ENCODE measurements at places on chromosomes 7 and 10. TPM values are rescaled to one million over a fixed set of nuclear protein-coding genes. Genes with fewer than 3 reads are reported as not detected.
A peak's percentile ranks its signal among the peaks of the same experiment; 100 is the strongest.

Gene GPR146
- total RNA-seq: 7.0 TPM

DNA sequence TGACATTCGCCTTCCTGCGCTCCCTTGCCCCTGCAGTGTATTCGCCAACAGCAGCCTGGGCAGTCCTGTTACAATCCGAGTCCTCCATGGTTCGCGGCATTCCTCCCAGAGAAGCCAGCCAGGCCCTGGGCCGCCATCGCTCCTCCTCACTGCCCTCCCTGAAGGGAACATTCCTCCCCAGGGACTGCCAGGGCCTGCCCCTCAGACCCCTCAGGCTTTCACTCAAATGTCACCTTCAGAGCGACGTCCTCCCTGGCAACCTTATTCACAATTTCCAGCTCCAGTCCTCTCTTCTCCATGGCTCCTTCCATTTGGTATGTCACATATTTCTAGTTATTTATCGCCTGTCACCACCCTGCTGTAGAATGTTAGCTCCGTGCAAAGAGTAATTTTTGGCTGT is 17.4 kb downstream of the ADAMTS14 start:
- H3K36me3 ChIP-seq: no peaks in the 10 kb centered on the region
- no peaks in the 10 kb centered on the region for H3K27me3 ChIP-seq
- H3K4me1 ChIP-seq: no peaks in the 10 kb centered on the region
- H3K27ac ChIP-seq: peak overlapping the region; percentile 60

Gene SPDYE2B
- not detected for total RNA-seq

DNA sequence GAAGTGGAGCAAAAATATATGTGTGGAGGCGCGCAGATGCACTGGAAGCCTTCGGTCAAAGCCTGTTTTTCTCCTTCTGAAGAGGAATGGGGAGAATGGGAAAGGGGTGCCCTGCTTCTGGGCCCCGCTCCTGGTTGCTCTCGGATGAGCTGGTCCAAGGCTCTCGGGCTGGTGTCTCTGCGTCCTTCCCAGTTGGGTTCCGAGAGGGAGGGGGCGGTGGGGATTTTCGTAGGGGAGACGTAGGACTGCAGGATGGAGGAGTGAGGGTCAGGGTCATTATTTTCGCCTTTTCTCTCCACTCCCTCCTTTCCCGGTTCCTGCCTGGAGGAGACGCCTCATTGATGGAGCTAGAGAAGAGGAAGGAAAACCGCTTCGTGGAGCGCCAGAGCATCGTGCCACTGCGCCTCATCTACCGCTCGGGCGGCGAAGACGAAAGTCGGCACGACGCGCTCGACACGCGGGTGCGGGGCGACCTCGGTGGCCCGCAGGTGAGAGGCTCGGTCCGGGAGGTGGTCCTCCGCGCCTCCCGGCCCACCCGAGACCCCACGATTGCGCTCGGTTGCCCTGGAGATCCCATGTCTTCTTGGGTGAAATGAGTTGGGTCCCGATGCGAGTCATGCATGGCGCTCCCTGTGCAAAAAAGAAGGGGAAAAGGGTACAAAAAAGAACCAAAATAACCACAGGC is 790 bp downstream of the ADAM22 start:
- peaks cover 10% of the 10 kb centered on the region for H3K4me1 ChIP-seq
- H3K4me3 ChIP-seq: peak overlapping the region; percentile 93
- H3K27me3 ChIP-seq: no peaks in the 10 kb centered on the region
- peaks cover 5% of the 10 kb centered on the region for H3K36me3 ChIP-seq

- peaks cover 18% of the 10 kb centered on the region for H3K4me1 ChIP-seq
- H3K36me3 ChIP-seq: no peaks in the 10 kb centered on the region
- H3K4me3 ChIP-seq: no peak overlapping the region
- DNase-seq: no peak
- H3K27ac ChIP-seq: no peak overlapping the region
These were observed 81.6 kb downstream of the PRKAG2 start for GRCh38 chr7:151795168-151795811.

Gene PWWP2B
- total RNA-seq: 10.2 TPM

GRCh38 chr7:16668049-16668858 is 22.3 kb downstream of the BZW2 start:
- peaks cover 46% of the 10 kb centered on the region for H3K36me3 ChIP-seq
- H3K4me1 ChIP-seq: peaks cover 26% of the 10 kb centered on the region
- H3K4me3 ChIP-seq: no peak overlapping the region
- DNase-seq: no peak

DNA sequence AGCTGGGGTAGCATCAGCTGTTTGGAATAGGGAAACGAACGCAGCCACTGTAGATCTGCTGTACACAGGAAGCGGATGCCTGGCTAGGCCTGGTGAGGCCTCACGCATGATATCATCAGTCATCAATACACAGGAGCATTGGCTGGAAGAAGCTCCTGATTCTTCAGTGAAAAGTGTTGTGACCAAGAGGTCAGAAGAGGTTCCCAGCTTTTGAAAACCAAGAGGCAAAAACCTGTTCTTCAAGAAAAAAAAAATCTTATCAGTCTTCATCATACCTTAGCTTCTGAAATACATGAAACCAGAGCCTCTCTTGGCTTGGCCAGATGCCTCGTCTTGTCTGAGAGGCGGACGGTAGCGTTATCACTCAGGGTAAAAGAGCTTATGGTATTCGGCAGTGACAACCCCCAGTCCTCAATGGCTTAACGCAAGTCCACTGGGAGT is 139.3 kb upstream of the TCF7L2 start:
- H3K4me3 ChIP-seq: no peak overlapping the region
- H3K36me3 ChIP-seq: peaks cover 20% of the 10 kb centered on the region

- no peak overlapping the region for H3K27ac ChIP-seq
- peaks cover 19% of the 10 kb centered on the region for H3K27me3 ChIP-seq
- peaks cover 10% of the 10 kb centered on the region for H3K36me3 ChIP-seq
- no peaks in the 10 kb centered on the region for H3K4me1 ChIP-seq
- no peak overlapping the region for H3K4me3 ChIP-seq
- DNase-seq: no peak
These were observed 45.2 kb upstream of the RELN start for GRCh38 chr7:104034679-104035078.

DNA sequence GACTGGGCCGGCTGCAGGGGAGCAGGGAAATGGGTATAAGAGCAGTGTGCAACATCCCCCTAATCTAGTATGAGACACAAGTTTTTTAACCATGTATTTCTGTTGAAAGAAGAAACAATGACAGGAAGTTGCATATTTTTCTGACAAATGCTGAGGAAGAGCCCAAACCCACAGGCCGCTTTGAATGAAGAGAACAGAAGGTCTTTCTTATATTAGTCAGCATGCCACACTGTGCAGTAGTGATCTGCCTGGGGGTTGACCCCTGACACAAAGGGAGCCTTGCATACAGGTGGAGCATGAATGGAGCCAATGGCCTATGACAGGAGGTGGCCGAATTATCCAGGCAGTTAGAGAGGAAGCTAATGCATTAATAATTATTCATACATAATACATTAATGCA is 518.3 kb downstream of the PLXDC2 start:
- no peak overlapping the region for H3K4me3 ChIP-seq
- H3K27me3 ChIP-seq: no peaks in the 10 kb centered on the region
- no peak overlapping the region for H3K27ac ChIP-seq
- H3K4me1 ChIP-seq: no peaks in the 10 kb centered on the region
- H3K36me3 ChIP-seq: peaks cover 5% of the 10 kb centered on the region

Gene STEAP1
- not detected for total RNA-seq

- H3K4me1 ChIP-seq: no peaks in the 10 kb centered on the region
- no peaks in the 10 kb centered on the region for H3K36me3 ChIP-seq
- DNase-seq: no peak
- no peak overlapping the region for H3K27ac ChIP-seq
These were observed 109.6 kb downstream of the TMEM130 start for GRCh38 chr7:98760201-98760651.

GRCh38 chr7:155296788-155297516 is 726 bp upstream of the INSIG1 start:
- DNase-seq: peak; percentile 84
- H3K36me3 ChIP-seq: peaks cover 14% of the 10 kb centered on the region
- H3K4me1 ChIP-seq: peaks cover 49% of the 10 kb centered on the region
- H3K27me3 ChIP-seq: no peaks in the 10 kb centered on the region
- peak overlapping the region; percentile 95 for H3K27ac ChIP-seq

- DNase-seq: no peak
- peaks cover 1% of the 10 kb centered on the region for H3K4me1 ChIP-seq
- peaks cover 7% of the 10 kb centered on the region for H3K36me3 ChIP-seq
- H3K4me3 ChIP-seq: no peak overlapping the region
- no peak overlapping the region for H3K27ac ChIP-seq
- no peaks in the 10 kb centered on the region for H3K27me3 ChIP-seq
These were observed 75.9 kb downstream of the RGS10 start for GRCh38 chr10:119466655-119467054.

GRCh38 chr10:3107426-3107961 is 40.1 kb downstream of the PFKP start:
- no peaks in the 10 kb centered on the region for H3K4me1 ChIP-seq
- H3K36me3 ChIP-seq: peaks cover 79% of the 10 kb centered on the region
- no peak for DNase-seq
- no peaks in the 10 kb centered on the region for H3K27me3 ChIP-seq

DNA sequence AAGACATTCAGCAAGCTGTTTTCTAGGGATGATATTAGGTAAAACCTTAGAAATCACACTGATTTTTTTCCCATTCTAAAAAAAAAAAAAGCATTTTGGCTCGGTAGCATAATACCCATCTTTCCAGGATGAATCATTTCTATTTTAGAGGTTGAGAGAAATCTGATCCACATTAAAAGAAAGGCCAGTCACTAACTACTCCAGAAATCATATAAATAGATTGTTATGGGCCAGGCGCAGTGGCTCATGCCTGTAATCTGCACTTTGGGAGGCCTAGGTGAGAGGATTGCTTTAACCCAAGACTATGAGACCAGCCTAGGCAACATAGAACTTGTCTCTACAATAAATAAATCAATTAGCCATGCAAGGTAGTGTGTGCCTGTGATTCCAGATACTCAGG is 164.3 kb downstream of the BAMBI start:
- no peak overlapping the region for H3K27ac ChIP-seq
- H3K27me3 ChIP-seq: peaks cover 8% of the 10 kb centered on the region
- no peaks in the 10 kb centered on the region for H3K36me3 ChIP-seq
- no peaks in the 10 kb centered on the region for H3K4me1 ChIP-seq

DNA sequence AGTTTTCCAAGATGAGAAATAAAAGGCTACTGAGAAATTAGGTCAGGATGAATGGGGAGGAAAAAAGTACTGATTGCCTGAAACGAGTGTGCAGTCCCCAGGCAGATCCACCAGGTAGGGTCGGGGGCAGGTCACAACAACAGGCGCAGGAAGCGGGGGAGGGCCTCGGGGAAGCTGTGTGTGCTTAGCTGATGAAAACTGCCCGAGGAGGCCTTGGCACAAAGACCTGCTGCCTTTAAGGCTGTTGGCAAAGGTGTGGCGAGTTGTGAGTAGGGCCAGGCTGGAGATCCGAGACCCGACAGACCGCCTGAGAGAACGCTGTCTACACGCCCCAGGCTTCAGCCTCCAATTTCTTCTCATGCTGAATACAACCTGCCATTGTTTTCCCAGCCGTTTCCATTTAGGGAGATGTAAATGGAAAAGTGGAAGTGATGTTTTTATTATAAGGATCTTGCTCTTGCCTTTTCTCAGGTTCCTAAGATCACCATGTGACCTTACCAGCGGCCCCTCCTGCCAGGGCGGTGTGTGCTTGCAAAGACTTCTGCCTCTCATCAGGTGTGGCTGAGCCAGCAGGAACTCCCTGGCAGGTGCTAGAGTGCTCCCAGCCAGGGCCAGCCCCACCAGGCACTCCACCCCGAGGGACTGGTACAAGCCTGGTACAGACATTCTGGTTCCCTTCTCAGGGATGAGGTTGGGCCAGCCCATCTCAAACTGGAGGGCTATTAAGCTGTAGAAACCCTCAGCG is 60.8 kb downstream of the DLG5 start:
- H3K4me3 ChIP-seq: no peak overlapping the region
- DNase-seq: no peak
- H3K36me3 ChIP-seq: no peaks in the 10 kb centered on the region
- H3K4me1 ChIP-seq: peaks cover 6% of the 10 kb centered on the region
- H3K27me3 ChIP-seq: no peaks in the 10 kb centered on the region

Gene WEE2
- total RNA-seq: not detected

DNA sequence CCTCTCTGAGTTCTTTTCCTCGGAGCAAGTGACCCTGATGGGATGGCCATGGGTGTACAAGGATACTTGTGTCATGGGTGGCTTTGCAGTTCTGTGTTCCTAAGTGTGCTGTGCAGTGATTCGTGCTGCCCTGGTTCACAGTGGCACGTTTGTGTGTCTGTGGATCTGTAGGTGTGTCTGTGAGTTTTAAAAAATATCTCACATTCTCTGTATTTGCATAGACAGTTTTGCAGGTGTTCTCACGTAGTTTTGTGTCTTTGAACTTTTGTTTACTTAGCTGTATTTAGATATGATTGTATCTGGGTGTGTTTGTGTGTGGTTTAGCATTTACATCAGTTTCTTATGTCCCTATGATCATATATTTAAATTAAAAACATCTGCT is 3.7 kb downstream of the ZNF775 start:
- no peak overlapping the region for H3K4me3 ChIP-seq
- H3K4me1 ChIP-seq: peaks cover 29% of the 10 kb centered on the region
- no peaks in the 10 kb centered on the region for H3K27me3 ChIP-seq
- H3K36me3 ChIP-seq: no peaks in the 10 kb centered on the region
- no peak for DNase-seq

- H3K4me3 ChIP-seq: no peak overlapping the region
- no peak for DNase-seq
- peaks cover 29% of the 10 kb centered on the region for H3K36me3 ChIP-seq
- no peak overlapping the region for H3K27ac ChIP-seq
- no peaks in the 10 kb centered on the region for H3K4me1 ChIP-seq
These were observed 40.5 kb upstream of the PPIF start for GRCh38 chr10:79306644-79307220.

Gene INSYN2A
- not detected for total RNA-seq

DNA sequence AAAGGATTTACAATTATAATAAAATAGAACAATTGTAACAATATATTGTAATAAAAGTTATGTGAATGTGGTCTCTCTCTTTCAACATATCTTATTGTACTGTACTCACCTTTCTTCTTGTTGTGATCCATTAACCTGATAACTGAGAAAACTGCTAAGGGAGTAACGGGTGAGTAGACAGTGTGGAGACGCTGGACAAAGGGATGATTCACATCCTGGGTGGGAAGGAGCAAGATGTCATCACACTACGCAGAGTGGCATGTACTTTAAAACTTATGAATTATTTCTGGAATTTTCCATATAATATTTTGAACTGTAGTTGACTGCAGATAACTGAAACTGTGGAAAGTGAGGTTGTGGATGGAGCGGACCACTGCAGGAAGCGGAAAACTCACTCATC is 91.2 kb upstream of the PLPP4 start:
- no peak overlapping the region for H3K4me3 ChIP-seq
- peaks cover 5% of the 10 kb centered on the region for H3K27me3 ChIP-seq
- no peaks in the 10 kb centered on the region for H3K4me1 ChIP-seq
- DNase-seq: no peak
- H3K27ac ChIP-seq: no peak overlapping the region

Data from naive thymus-derived CD8-positive, alpha-beta T cell (primary cell).